RKO (cell line): ENCODE measurements at places on chromosomes 7 and 10.

GRCh38 chr7:42624471-42624870 is 287.4 kb downstream of the C7orf25 start:
- DNase-seq: peak; percentile 1

DNA sequence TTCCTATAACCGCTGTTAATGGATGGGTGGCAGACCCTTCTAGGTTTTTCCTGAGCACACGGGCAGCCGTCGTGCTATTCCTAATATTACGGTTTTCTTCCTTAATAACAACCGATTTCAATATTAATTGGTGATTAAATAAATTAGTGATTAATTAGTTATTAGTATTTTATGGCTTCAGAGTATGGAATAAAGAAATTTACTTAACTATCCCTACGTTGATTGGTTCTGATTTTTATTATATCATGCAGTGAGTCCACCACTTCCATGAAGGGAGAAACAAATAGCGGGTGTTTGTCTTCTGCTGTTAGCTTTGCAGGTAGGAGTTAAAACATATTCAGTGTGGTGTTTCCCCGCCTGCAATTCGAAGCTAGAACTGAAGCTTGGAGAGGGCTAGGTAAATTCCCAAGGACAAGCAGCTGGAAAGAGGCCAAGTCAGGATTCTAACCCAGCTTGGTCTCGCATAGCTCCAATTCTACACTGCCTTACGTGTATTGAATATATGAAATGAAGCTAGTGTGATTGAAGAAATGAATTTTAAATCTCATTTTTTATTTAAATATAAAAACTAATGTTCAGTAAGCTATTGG is 928 bp upstream of the CSTF2T start:
- DNase-seq: no peak

GRCh38 chr7:83532219-83532618 is 116.7 kb downstream of the SEMA3E start:
- DNase-seq: peak; percentile 11

DNA sequence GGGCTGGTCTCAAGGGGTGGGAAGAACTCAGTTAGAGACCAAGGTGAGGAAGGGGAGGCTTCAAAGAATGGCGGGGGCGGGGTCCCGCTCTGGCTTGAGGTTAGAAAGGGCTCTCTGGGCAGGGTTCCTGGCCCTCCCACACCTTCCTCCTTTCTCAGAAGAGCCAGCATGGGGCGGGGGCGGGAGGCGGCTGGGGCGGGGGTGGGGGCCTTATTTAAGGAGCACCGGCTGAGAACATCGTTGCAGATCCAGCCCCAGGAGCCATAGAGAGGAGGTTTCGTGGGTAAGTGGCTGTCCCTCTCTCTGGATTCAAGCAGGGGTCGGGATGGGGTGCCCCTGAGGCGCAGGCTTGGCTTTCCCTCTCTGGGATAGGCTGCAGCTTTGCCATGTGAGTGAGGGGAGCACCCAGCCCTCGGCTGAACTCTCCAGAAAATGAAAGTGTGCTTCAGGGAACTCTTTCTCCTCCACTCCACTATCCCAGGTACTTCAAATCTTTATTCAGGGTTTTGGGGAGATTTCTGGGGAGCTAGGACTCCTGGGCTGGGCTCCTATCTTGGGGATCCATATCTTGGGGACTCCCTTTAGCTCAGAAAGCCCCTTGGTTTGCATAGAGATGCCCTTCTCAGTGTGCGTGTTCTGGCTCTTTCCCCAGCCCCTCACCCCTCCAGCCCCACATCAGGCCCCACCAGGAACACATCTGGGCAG is 3.3 kb upstream of the CUEDC2 start:
- DNase-seq: no peak

GRCh38 chr10:26804418-26805393 is 56.1 kb downstream of the ABI1 start:
- no peak for DNase-seq

DNA sequence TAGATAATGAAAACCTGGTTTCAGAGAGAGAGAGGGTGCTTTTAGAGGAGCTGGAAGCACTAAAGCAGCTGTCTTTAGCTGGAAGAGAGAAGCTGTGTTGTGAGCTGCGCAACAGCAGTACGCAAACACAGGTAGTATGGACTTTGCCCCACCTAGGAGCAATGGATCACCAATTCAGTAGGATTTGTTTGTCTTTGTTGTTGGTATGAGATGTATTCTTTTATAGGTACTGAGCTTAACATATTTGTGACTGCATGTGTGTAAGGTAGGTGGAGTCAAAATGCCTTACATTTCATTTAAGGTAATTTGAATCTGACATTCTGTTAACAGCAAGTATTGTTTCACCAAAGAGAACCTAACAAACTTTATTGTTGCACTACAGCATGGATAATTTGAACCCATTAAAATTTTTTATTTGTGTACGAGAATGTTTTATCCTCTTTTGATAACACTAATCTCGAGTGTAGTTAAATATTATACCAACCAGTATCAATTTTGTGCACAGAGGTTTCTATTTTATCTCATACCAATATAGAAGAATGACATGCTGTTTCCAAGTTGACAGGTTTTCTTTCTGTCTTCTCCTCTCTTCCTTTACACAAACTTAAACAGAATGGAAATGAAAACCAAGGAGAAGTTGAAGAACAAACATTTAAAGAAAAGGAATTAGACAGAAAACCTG is 92.1 kb downstream of the CYP51A1 start:
- no peak for DNase-seq

DNA sequence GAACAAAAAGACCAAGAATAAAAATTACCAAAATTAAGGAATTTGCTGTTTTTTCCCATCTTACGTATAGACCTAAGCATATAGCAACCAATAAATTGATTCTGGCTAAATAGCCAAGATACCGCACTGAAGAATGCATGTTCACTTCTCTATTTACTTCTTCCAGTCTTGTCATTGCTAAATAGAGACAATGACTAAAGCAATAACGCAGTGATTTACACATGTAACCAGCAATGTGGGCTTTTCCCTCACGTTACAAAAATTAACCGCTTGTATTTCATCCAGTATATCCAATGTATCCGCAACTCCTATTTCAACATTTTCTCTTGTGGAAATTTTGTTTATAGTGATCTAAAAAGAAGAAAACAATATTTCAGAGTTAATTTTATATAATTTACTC is 5.6 kb downstream of the TMEM168 start:
- DNase-seq: no peak

DNA sequence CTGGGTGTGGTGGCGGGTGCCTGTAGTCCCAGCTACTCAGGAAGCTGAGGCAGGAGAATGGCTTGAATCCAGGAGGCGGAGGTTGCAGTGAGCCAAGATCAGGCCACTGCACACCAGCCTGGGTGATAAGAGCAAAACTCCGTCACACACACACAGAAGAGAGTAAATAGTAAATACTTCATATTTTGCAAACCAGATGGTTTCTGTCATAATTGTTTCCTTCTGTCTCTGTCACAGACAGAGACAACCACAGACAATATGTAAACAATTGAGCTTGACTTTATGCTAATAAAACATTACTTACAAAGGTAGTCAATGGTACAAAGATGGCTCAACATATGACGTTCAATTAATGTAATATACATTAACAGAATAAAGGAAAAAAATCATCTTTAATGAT is 83.7 kb downstream of the JMJD1C start:
- no peak for DNase-seq

- no peak for DNase-seq
Observed at GRCh38 chr7:123727071-123727837, 21.5 kb downstream of the WASL start.

DNA sequence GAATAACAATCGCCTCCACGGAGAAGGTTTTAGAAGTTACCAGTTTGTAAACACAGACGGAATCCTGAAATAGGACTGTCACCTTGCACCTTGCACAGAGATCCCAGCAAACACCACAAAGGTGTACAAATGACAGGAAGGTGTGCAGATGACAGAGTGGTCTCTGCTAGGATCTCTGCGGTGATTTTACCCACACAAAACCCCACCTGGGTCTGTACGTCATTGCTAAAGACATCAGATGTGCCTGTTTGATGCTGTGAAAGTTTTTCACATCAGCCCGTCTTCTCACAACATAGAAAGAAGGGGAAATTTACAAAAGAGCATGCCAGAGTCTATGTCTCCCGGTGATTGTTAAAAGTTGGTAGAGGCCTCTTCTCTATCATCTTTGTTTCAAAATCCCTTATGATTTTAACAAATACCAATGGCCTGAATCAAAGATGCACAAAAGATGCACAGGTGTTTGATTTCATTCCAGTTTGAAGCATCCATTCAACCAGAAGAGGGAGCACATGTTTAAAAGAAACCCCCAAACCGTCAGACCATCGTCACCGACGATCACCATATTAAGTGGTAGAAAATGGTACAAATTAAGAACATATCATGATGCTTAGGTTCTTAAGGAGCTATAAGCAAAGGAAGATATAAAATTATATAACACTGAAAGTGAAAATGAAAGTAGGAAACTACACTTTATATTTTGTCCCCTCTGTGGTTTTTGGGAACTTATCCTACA is 576.5 kb downstream of the PTPRN2 start:
- peak; percentile 4 for DNase-seq

DNA sequence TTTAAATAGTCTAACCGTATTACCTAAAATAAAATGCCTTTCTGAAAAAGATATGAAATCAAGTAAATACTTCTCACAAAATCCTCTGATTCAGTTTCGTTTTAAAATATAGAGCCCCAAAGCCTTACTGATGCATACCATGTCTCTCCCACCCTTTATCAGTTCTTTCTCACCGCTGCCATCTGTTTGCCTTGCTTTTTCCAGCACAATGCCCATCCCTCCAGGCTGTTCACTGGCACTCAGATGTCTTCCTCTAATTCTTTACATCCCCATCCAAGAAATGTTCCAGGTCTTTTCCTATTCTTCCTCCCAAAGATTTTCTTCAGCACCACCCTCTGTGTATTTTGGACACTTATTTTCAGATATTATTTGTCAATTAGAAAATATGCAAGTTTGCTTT is 116.5 kb upstream of the LRRN3 start:
- no peak for DNase-seq

- no peak for DNase-seq
Observed at GRCh38 chr7:91603707-91604106, 276.8 kb downstream of the MTERF1 start.

GRCh38 chr7:70131817-70132216 is 533.5 kb downstream of the AUTS2 start:
- DNase-seq: no peak

DNA sequence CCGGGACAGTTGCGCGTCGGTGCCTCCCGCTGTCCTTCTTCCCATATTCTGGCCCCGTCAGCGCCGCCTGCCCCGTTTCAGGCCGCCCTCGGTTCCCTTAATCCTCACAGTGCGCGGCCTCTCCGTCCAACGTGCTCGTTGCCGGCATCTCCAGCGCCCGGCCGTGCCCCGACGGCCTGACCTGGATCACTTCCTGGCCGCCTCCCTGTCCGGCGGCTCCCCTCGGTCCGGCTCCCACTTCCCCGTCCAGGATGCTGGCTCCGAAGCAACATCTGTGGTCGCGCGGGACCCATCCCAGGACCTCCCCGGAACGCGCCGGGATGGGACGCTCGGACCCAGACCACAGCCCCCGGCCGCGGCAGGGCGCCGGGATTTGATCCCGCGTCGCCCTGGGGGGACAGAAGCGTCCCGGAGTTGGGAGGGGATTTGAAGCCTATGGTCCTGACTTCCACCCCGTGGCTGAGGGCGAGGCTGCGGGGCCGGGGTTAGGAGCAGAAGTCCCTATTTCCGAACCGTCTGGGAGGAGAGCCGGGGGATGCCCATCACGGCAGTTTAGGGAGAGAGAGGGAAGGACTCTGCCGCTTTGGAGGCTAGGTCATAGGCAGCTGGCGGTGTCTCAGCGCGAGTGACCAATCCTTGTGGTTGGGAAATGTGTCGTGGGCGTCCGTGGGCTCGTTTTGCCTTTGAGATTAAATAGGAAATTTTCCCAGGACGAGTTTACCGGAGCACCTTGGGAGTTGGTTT is 53.8 kb downstream of the KCTD7 start:
- peak; percentile 79 for DNase-seq

- no peak for DNase-seq
Observed at GRCh38 chr10:44946205-44946604, 13.4 kb upstream of the RASSF4 start.
